NCI-H774 (cell line): ENCODE measurements at places on chromosomes 2 and 18.

DNA sequence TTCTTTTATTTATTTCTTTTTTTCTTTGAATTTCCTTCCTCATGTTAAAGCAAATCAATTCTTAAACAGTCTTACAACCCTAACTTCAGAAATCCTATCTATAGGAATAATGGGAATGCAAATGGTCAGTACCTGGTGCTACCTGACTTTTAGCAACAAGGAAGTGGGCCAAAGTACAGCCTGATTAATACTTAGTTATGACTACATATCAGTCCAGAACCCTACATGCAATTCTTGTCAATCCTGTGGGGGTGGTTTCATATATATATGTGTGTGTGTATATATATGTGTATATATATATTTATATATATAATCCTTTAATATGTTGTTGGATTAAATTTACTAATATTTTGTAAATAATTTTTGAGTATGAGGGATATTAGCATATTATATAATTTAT, 14.8 kb upstream of the TRAPPC8 start:
- no peak for DNase-seq

- no peak for DNase-seq
Observed at GRCh38 chr2:96143848-96144480, 1.3 kb downstream of the DUSP2 start.

DNA sequence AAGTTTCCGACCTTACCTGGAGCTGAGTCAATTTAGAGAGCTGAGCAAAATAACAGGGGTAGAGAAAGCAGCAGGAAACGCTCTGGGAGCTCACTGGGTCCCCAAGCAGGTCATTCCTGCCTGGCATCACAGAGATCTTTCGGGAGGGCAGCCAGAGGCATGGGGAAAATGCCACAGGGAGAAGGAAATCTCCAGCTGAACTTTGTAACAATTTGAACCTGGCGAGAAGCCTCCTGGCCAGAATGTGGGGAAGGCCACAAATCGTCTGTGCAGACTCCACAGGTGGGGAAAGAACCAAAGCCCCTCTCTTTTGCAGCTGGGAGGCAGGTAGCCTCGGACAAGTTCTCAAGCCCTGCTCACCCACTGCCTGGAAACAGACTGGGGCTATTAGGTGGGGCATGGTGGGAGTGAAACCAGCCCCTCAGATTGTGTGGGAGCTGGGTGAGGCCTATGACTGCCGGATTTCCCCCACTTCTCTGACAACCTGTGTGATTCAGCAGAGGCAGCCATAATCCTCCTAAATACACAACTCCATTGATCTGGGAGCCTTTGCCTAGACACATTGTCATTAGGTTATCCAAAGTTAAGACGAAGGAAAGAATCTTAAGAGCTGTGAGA, 53.9 kb downstream of the INO80D start:
- DNase-seq: no peak

- no peak for DNase-seq
Observed at GRCh38 chr2:159971365-159972152, 90.9 kb downstream of the PLA2R1 start.
